ENCODE measurements at places on chromosomes 4 and X.
A peak's percentile ranks its signal among the peaks of the same experiment; 100 is the strongest.

GRCh38 chrX:71160475-71160874 lies 15.8 kb downstream of the NLGN3 start:
- DNase-seq: no peak

- DNase-seq: no peak
These were observed 126.0 kb upstream of the ENPP6 start for GRCh38 chr4:184343502-184344177.

DNA sequence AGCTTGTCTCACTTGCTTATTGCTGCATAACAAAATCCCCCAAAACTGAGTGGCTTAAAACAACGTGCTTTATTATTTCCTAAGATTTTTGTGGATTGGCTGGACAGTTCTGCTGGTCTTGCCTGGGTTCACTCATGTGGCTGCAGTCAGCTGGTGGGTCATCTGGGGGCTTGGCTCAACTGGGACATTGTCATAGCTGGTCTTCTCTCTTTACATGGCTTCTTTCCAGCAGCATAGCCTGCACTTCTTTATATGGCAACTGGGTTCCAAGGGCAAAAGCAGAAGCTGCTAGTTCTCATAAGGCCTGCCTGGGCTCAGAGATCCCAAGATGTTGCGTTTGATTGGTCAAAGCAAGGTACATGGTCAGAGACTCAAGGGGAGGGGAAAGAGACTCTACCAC lies 33.7 kb upstream of the STAG2 start:
- no peak for DNase-seq

GRCh38 chr4:172220679-172221078 lies 407.5 kb downstream of the GALNTL6 start:
- DNase-seq: no peak

DNA sequence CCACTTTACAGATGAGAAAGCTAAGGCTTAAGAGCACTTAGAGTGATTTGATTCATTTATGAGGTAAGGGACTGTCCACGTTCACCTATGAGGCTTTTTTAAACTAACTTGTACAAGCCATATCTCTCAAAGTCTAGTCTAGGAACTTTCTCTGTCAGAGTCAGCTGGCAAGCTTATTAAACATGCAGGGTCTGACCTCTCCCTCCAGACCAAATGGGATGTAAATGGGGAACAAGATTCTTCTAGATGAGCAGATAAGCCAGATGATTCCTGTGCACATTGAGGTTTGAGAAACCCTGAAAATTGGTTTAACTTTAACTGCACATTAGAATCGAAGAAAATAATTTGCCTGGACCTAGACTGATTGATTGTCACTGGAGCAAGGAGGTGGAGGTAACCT lies 160.0 kb upstream of the SPRY1 start:
- no peak for DNase-seq

DNA sequence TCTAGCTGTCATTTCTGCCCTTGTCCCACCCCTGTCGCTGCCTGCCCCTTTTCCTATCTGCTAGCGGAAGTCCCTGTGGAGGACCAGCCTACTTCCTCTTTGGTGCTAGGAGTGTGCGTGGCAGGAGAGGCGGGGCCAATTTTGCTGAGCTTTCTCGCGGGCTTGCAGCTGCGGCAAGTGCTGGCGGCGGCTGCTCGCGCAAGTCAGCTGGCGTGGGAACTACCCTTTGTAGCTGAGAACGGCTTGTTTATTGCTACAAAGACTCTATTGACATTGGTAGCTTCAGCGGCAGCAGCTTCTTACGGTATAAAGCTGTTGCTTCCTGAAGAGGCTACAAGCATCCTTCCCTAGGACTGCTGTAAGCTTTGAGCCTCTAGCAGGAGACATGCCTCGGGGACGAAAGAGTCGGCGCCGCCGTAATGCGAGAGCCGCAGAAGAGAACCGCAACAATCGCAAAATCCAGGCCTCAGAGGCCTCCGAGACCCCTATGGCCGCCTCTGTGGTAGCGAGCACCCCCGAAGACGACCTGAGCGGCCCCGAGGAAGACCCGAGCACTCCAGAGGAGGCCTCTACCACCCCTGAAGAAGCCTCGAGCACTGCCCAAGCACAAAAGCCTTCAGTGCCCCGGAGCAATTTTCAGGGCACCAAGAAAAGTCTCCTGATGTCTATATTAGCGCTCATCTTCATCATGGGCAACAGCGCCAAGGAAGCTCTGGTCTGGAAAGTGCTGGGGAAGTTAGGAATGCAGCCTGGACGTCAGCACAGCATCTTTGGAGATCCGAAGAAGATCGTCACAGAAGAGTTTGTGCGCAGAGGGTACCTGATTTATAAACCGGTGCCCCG lies at the start of gene MAGEH1:
Gene MAGEH1, plus strand, starts transcription at position 138 of the 843 bp plus-strand sequence. Its CDS starts 248 bp downstream, at position 386.
- DNase-seq: peak; percentile 84

DNA sequence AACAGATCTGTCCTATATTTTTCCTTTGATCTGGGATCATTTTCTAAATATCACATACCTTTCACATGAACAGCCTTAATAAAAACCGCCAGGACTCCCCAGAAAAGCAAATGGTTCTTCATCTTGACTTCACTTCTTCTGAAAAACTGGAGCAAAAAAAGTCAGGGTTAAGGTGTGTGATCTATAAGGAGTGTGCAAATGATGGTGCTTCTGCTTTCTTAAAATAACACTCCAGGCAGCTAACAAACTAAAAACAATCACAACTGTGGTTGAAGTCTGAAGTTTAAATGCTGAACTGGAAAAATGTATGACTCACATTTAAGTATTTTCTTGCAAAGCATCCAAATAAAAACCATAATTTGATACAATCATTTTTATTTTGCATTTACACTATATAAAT lies at the start of gene JCHAIN:
Gene JCHAIN, minus strand, starts transcription at position 140 of the 400 bp plus-strand sequence. Its CDS starts 18 bp downstream, at position 122.
- no peak for DNase-seq

GRCh38 chr4:158538911-158539310 lies 17.2 kb downstream of the RXFP1 start:
- DNase-seq: no peak

DNA sequence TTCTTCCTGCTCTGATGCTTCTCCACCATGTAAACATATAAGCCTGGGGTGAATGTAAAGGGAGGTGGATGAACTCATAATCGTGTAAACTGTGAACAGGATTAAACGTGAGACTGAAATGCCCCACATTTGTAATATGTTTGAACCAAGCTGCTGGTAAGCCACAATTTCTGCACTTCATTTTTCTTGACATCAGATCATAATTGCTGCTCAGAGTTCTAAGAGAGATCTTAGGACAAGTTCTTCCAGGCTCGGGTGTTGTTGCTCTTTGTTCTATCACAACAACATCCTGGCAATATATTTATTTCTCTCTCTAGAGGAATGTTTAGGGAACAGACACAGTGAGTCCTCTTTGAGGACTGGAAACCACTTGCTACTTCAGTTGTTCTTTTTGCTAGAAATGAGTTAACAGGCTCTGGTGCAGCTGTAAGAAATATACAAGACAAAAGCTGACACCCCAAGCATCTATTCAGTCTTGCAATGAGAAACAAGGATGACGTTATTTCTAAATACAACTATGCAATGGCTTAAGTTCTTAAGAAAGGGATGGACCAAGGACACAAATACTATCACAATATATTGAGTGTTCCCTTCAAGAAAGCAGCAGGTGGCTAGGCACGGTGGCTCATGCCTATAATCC lies 59.6 kb downstream of the LNX1 start:
- no peak for DNase-seq

DNA sequence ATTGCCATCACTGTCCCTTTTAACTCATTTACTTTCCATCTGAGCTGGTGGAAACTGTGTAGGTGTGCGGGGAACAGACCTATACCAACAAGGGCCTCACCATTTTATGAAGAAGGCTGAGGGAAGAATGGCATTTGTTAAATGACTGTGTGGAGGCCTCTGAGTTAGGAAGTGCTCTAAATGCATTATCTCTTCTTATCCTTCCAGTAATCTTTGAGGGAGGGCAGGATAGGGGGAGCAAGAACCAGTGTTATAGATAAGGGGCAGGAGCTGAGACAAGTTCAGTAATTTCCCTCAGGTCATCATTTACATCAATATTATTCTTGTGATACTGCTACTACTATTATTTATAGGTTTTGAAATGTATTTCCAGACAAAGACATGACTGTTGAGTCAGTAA lies 122.4 kb upstream of the PDLIM3 start:
- DNase-seq: no peak

DNA sequence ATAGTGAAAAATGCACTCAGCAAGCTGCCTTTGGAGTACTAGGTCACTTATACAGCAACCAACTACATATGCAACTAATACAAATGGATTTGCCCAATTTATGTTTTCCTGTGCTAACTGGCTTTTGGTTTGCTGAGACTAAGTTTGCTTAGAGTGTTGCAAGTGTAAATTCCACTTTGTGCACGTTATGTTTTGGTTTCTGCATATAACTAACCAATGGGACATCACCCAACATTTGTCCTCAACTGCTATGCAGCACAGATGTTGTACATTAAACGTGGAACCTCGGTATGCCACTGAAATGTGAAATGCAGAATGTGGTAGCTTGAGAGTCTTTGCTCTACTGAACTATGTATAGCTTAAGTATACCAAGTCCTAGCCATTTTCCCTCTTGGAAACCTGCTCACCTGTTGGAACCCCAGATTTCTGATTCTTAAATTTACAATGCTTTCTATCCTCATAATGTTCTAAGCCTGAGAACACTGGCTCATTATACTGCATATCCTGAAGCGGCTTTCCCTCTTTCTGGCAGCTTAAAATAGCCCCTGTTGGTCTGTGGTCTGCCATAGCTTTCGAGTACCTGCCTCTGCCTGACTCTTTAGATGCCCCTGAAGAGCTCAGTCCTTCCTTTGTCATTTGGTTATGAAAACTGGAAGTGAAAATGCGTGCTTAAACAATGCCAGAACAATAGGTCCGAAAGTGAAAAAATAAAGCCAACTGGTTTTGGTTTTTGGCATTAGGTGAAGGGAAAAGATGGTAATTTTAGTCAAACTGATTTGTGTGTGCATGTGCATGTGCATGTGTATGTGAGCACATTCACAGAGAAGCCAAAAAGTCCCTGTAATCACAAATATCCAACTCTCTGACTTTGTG lies 158.0 kb downstream of the SH2D1A start:
- no peak for DNase-seq

DNA sequence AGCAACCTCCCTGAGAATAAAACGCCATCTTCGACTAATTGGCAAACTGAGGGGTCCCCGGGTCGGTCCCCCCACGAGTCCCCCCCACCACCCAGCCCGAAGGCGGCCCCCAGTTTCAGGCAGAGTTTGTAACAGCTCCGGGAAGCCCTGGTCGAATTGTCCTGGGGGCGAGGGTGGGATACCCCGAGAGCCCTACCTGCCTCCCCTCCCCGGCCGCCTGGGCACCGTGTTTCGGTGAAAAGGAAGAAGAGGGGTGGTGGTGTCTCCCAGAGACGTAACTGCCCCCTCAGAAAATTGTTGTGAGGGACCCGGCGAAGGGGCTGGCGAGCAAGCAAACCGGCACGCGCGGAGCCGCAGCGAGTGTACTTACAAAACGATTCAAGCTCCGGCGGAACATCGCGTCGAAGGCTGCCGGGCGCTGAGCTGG lies 1.2 kb downstream of the ATP11C start:
- DNase-seq: no peak

- peak; percentile 38 for DNase-seq
These were observed 27.6 kb upstream of the SRD5A3 start for GRCh38 chr4:55318175-55319129.

- no peak for DNase-seq
These were observed 127.1 kb downstream of the CFAP299 start for GRCh38 chr4:80462621-80463091.

DNA sequence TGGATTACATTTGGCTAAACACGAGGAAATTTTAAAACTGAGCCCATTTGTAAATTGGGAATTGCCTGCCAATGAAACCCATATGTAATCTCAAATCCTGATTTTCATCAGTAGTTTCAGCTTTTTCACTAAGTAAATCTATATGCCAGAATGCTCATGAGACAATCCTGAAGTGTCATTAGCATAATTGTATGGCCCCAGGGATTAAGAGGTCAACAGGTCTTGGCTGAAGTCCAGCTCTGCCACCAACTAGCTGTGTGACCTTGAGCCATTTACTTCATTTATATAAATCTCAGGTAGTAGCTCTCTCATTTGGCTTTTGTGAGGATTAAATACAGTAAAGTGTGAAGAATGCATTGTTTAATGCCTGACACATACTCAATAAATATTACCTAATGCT lies 320.5 kb upstream of the EMCN start:
- DNase-seq: no peak

GRCh38 chr4:176376032-176376614 lies 56.4 kb downstream of the SPCS3 start:
- peak; percentile 1 for DNase-seq

DNA sequence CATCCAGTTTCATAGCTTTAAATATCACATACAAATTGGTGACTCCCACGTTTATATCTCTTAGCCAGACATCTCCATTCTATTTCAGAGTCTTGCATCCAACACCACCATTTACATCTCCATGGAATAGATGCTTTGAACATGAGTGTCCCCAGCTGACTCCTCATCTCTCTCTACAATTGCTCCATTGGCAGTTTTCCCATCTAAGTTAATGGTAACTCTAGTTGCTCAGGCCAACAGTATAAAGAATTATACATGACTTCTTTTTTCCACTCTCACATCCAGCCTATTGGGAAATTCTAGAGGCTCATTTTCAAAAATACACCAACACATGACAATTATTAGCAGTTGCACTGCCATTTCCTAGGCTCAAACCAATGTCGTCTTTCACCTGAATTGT lies 388.2 kb downstream of the STIM2 start:
- DNase-seq: no peak

DNA sequence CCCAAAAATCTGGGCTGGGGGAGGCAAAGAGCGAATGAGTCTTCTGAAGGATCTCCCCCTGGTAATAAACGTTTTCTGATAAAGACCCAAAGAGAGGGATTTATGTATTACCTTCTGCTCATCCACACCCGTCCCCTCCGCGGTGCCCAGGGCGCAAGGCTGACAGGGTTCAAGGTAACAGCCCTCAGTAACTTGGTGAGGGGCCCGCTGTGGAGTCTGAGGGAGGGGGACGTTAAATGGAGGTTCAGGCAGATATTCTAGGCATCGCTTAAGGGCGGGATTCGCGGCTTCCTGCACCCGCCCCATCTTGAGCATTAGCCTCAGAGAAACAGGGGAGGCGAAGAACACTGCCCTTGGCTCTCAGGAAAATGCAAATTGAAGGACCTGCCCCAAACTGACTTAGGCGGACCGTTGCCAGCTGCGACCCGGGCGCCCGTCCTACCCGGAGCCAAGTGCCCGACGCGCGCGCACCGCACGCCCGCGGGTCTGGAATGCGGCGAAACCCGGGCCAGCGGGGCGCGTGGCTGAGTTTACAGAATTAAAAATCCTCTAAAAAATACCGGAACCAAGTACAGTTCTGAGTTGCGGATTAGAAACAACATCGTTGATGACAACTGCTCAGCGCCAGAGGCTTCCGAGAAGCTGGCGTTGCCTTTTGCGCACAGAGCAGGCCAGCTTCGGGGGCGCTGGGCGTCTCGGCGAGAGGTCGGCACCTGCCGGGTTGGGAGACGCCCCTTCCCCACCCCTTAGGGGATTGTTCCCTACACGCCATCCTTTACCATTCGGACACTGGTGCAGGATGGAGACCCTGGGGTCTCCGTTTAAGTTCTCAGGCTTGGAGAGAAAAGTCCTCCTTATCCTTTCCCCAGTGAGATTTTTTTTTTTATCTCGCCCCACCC lies 2.8 kb downstream of the HELT start:
- DNase-seq: no peak

DNA sequence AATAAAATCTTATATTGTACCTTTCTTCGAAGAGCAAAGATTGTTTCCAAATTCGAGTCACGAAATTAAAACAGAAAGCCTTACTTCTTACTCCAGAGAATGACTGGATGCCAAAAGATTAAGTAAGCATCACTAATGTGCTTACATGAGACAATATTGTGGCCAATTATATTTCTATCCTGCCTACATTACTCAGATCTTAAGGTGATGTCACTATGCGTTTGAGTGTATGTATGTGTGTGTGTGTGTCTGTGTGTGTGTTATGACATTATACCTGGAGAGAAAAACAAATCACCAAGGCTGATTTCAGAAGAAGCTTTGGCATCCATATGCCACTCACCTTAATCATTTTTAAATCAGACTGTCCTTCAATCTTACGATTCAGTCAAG lies 556.3 kb downstream of the PPARGC1A start:
- DNase-seq: no peak
